ENCODE measurements at places on chromosomes 12 and 14.
A peak's percentile ranks its signal among the peaks of the same experiment; 100 is the strongest.

DNA sequence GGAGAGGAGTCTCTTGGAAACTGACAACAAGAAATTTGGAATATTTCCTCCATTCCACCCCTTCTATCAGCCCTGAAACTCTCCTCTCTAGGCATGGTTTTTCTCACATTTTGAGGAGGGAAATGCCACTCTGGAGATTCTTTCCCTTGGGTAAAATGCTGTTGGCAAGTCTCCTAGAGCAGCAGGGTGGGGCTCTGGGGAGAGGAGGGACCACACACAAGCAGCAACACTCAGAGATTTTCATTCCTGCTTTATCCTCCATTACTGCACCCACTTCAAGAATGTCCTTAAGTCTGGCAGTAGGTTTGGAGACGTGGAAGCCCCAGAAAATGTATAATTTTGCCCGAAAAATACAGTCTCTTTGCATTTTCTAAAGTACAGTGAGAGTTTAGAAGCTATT, 130.8 kb upstream of the FLRT2 start:
- no peak for DNase-seq

DNA sequence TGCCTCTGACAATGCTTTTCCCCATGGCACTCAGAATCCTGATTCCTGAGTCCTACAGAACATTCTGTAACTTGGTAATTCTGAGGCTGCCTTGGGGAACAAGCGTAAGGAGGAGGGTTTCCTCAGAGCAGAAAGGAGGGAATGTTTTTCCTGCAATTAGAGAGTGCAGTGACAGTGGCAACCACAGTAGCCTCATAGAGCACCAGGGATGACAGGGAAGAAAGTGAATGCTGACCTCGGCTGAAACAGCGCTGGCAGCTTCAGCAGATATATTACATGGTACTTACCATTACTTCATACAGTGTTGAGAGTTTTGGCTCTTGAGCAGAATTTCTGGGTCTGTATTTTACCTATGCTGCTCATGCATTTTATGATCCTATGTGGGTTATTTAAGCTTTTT, 757.1 kb downstream of the NRXN3 start:
- no peak for DNase-seq

GRCh38 chr12:82357340-82357739, 847 bp downstream of the CCDC59 start:
- no peak for DNase-seq

- no peak for DNase-seq
Observed at GRCh38 chr12:6215932-6216494, 15.8 kb downstream of the CD9 start.

GRCh38 chr14:104395941-104396681, 183.5 kb upstream of the C14orf180 start:
- no peak for DNase-seq

GRCh38 chr14:81301371-81301770, 80.6 kb upstream of the GTF2A1 start:
- no peak for DNase-seq

DNA sequence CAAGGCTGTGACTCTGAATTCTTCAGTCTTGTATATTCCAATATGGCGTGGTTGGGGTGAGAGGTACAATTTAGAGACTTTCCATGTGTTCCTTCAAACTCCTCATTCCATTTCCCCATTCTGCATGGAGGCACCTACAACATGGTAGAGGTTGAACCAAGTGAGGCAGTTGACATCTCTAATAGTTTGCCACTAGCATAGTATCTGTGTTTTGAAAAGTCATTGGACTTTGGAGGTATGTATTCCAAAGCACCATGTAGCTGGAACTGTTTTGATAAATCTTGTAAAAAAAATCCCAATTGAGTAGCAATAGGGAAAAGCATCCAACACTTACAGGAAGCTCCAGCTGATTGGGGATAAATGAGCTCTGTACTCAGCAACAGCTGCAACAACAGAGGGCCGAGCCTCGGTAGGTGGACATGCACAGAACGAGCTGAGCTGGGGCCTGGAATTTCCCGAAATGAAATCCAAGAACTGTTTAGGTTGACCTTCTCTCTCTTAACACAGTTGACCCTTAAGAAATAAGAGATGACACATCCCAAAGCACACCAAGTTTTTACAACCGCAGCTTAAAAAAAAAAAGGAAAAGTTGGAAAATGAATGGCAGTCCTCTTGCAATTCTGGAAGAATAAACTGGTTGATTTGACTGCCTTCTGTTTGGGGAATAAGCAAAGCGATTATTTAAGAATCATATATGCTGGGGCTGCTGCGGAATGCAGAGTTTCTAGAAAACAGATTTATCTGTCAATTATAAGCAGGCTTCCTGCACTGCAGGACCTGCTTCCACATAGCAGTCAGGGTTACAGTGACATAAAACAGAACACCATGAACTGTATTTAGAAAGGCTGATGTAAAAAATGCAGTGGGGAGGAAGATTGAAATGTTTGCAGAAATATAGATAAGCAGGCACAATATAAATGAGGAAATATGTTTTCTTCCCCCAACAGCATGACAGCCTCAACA, 194.6 kb upstream of the KRR1 start:
- no peak for DNase-seq

DNA sequence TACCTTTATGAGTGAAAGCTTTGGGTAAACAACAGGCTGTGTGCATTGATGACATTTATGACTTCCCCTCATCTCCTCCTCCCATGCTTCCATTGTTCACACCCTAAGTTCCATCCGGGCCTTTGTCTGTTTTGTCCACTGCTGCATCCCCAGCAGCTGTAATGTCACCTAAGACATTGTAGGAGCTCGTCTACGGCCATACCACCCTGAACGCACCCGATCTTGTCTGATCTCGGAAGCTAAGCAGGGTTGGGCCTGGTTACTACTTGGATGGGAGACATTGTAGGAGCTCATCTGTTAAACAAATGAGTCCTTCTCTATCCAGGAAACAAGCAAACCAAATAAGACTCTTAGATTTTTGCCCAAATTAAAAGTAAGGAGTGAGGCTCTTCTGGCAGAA, 40.4 kb upstream of the SYCP3 start:
- no peak for DNase-seq

DNA sequence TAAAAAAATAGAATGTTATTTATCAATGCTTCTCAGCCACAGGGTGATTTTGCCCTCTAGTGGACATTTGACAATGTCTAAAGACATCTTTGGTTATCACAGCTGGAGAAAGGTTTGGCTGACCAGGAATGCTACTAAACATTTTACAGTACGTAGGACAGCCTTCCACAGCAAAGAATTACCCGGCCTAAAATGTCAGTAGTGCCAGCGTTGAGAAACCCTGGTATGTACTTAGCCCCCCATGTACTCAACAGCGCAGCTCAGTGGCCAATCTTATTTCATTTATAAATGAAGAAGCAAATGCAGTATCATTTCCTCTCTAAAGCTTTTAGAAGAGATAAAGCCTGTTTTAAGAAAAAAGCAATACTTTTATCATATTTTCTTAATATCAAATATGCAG, 5.8 kb downstream of the MARK3 start:
- peak; percentile 67 for DNase-seq

DNA sequence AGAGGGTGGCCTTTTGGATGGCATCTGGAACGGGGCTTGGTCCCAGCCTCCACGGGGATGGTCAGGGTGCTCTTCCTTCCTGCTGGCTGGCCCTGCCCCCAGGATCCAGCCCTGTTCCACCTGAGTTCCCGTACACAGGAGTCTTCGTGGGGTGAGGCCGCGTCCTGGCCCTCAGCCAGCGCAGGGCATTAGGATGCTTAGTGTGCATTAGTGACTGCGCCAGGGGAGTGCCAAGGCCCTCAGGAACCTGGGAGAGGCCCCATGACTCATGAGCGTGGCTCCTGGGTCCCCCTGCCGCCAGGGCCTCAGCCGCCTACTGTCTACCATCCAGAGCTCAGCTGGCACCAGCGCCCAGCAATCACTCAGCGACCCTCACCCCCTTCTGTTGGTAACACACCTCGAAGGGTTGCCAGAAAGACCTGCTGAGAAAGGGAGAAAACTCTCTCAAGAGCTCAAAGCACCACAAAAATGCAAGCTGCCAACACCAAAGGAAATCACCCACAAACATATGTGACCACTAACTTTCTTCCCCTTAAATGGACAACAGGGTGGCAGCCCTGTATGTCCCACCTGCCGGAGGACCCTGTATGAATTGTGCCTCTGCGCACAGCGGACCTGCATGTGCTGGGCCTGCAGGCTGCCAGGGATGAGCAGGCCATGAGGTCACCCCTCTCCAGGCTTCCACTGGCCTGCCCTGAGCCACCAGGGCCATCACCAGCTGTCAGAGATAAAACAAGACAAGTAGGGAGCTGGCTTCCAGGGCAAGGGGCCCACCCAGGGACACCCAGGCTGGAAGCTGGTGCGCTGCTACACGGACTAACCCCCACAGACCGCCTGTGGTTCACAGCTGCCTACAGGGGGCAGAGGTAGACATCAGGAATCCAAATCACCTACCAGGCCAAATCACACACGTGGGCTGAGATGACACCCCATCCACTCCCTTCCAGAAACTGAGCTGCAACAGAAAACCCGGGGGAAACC, 28.7 kb downstream of the CCDC85C start:
- DNase-seq, result no peak

Data from HL-60 (cell line).